Left cardiac atrium (tissue), 4 donors: ENCODE measurements at places on chromosomes 3 and 15. TPM values are rescaled to one million over a fixed set of nuclear protein-coding genes. Genes with fewer than 3 reads are reported as not detected.

GRCh38 chr15:26838742-26839460, 28.0 kb upstream of the GABRA5 start:
- DNase-seq = no peak

- DNase-seq = no peak
These were observed 2.4 kb upstream of the POPDC2 start for GRCh38 chr3:119662604-119663373.

DNA sequence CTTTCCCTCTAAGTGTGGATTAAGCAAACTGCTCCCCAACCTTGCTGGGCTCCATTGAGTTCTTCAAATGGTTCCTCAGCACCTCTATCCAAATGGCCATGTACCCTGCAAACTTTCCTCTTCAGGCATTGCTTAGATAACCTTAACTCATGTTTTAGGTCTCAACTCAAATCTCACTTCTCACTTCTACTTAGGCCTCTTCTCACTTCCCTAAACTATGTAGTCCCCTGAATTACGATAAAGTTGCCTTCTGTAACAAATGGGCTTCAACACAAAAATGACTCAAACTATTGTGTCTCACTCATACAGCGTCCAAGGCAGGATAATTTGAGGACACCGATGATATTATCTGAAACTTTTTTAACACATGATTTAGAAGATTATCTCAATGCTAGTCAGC, 62.4 kb upstream of the STAC start:
- DNase-seq = no peak

DNA sequence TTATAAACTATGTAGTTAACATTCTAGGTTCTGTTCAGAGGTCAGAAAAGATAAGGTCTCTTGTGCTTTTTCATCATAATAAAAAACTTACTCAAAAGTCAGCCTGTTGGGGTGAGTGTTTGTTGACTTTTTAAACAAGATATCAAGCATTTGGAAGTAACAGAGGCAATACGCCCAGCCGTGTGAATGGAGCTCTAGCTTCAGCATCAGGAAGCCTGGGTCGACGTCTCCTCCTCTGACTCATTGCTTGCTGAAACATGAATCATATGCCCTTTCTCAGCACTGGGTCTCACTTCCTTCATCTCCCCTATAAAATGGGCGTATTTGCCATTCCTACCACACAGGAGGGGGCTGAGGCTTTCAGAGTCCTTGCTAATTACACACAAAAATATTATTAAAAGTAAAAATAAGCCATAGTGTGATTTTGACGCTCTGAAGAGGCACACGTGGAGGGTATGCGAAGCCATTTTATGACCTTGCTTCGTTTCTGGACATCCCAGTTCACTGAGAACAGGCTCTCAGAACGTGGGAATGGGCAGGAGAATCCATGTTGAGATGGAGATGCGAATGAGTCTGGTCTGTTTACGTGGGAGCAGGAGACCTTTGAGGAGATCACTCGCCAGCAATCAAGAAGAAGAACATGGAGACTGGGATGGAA, 220.8 kb upstream of the TPRG1 start:
- peak; percentile 90 for DNase-seq

DNA sequence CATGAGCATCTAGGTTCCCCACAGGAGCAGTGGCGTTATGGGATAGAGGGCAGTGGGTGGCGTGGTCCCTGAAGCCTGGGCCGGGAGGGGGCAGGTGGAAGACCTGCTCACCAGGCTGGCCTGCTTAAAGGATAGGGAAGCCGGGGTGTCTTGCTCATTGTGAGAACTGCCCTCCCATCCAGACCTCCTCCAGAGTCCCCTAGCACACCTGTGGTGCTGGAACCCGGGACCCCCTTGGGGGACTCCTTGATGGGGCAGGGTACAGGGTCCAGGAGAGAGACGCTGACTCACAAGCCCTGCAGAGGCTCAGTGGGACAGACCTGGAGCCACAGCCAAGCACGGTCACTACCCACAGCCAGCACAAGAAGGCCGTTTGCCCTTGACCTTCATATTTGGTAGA, 2.8 kb upstream of the RHCG start:
- DNase-seq = no peak

DNA sequence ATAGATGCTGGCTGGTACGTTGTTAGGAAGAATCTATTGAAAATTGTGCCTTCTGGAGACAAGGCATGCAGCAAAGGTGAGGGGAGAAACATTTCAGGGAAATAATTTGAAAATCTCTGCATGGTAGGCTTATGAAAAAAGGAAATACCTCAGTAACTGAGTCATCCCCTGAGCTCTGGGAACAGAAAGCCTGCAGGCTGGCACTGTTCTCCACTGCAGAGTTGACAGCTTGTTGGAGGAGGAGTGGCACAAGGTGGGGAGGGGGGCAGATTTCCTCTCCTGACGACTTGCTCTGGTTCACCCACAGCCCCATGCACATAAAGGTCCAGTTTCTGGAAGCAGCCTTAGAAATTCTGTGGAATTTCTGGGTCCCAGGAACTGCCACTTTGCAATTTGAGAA, 179.4 kb downstream of the ABHD5 start:
- DNase-seq = no peak

DNA sequence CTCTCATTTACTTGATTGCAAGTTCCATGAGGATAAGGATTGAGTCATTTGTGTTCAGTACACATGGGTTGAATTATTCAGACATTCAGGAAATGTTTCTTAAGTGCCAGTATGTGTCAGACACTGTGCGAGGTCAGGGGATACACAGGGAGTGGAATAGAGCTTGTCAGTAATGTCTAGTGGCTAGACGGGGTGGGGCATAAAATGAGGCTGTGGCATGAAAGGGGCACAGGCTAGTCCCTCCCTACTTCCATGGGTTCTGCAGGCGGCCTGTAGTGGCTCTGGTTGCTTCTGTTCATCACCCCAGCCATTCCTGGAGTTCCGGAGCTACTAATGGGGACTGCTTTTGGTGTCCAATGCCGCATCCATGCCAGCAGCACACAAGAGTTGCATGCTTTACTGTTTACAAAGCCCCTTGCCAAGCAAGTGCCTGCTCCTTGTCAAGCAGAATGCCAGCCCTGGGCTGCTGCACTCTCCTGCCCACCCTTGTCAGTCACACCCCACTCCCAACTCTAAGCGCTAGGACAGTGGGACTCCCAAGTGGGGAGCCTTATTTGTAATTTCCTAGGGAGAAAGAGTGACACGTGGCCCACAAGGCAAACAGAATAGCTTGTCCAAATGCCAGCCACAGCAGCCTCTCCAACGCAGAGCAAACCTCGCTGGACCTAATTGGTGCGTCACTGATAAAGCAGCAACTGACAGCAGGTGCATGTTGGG, 70.8 kb downstream of the RAB11A start:
- no peak for DNase-seq

- DNase-seq = no peak
These were observed 620.9 kb upstream of the UBE2E2 start for GRCh38 chr3:22582266-22582665.

DNA sequence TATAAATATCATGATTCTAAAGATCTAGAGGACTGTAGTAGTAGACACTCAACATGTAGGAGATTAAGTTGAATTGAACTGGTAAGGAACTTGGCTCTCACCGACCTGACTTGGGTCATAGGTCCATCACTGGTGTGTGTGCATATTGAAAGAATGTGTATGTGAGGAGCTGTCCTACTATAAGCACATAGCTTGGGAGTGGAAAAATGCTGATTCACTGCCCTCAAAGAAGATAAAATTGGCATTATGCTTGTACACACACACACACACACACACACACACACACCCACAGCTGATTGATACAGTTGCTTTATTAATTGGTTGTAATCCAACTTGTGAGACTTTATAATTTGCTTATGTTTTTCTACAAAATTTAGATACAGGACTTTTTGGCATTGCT, 411.0 kb upstream of the NR2F2 start:
- DNase-seq = no peak

DNA sequence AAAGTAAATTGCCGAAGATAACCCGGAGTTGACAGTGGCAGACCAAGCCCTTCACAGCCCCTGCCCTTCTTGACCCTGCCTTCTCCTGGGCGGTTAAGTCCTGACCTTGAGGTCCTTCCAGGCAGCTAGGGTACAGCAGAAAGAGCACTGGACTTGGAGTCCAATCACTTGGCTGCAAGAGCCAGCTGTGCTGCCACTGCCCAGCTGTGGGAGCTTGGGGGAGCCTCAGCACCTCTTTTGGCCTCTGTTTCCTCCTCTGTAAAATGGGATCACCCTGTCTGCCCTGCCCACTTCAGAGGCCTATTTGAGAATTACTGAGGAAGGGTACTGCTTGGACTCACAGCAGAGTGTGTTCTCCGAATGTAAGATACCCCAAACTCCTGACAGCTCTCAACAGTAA, 66.2 kb upstream of the SMAD6 start:
- DNase-seq = no peak

- DNase-seq = no peak
These were observed 2.0 kb upstream of the PIGZ start for GRCh38 chr3:196970547-196971093.

DNA sequence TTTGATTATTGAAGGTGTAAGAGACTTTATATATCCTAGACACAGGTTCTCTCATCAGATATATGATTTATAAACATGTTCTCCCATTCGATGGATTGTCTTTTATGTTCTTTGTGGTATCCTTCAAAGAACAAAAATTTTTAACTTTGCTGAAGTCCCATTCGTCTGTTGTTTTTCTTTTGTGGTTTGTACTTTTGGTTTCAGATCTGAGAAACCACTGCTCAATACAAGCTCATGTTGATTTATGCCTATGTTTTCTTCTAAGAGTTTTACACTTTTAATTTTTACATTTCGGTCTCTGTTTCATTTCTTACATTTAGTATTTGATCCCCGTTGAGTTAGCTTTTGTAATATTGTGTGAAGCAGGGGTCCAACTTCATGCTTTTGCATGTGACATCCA, 103.3 kb upstream of the SPRED1 start:
- no peak for DNase-seq

GRCh38 chr3:52259035-52259434, 13.5 kb downstream of the PPM1M start:
- DNase-seq = no peak

GRCh38 chr15:29638781-29639180, 183.5 kb downstream of the TJP1 start:
- DNase-seq = no peak

DNA sequence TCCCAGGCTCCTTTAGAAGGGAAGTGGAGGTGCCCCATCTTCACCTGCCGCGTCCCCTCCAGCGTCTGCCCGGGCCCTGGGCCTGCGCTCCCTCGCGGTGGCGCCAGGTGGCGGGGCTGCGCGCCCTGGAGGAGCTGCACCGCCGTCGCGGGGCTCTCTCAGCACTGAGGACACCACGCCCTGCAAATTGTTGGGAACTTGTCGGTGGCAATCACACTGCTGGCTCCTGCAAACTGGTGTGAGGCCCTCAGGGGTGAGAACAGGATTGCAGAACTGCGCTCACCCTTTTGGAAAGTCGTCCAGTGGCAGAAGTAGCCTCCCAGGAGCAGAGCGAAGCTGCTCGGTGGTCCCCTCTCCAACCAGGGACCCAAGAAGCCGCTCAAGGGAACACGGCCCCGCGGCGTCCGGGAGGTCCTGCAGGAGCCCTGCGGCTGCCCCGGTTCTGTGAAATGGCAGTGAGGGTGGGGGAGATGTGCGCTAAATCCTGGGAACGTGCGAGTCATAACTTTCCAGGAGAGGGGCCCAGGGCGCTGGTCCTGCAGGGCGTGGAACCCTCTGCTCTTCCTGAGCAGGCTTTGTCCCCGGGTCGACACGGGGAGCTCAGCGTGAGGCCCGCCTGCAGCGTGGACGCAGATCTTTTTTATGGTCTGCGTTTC, 995 bp upstream of the LRRK1 start:
- peak; percentile 85 for DNase-seq

DNA sequence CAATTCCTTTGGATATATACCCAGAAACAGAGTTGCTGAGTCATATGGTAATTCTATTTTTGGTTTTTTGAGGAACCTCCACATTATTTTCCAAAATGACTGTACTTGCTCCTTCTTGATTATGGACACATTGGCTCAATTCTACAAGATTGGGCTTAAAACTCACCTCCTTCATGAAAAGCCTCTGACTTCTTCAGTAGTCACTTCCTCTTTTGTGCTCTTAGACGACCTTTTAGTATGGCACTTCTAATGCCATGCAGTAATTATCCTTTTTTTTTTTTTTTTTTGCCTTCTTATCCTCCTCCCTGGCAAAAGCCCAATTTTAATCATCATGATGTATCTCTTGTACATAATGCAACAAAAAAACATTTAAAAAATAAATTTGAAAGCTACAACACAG, 33.0 kb upstream of the ABHD17C start:
- no peak for DNase-seq

Gene DUOXA2
- not detected for total RNA-seq

Gene PEX5L
- total RNA-seq = 1.4 TPM

Gene RTP1
- total RNA-seq = not detected

Gene TUSC7
- total RNA-seq = not detected

Gene RTP3
- not detected for total RNA-seq

Gene KNG1
- 0.21 TPM for total RNA-seq

Gene ONECUT1
- total RNA-seq = not detected

Gene SACM1L
- total RNA-seq = 26.9 TPM

Gene RFC4
- 9.6 TPM for total RNA-seq
